NCI-H526 (cell line): ENCODE measurements at places on chromosomes 7 and 10.
A peak's percentile ranks its signal among the peaks of the same experiment; 100 is the strongest.

GRCh38 chr10:91603931-91604331 lies 28.9 kb downstream of the PPP1R3C start:
- DNase-seq = no peak

- no peak for DNase-seq
Measured at GRCh38 chr10:75547391-75548298, 116.2 kb downstream of the LRMDA start.

DNA sequence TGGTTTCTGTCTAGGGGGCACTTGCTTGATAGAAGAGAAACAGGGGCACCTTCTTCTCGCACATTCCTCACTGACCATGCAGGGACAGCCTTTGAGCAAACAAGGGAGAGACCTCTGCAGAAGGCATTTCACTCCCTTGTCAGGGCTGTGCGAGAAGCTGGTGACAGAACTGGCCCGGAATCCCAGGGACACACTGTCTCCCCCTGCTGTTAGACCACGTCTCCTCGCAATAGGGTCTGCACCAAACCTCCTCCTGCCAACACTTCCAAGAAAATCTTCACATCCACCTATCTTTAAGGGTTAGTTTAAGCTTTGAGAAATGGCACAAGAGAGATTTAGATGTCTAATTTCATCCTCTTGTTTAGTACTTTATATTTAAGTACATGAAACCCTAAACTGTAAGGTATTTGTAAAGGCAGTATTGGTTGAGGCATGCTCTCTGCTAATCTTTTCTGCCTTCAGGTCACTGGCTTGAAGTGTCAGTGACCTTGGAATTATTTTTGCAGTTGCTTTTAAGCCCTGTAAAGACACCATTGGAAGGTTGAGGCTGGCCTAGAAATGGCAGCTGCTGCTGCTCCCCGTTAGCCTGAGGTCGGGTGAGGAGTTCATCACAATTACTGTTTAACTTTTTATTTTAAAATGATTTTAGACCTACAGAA lies 37.0 kb downstream of the RBM20 start:
- DNase-seq = peak; percentile 52

DNA sequence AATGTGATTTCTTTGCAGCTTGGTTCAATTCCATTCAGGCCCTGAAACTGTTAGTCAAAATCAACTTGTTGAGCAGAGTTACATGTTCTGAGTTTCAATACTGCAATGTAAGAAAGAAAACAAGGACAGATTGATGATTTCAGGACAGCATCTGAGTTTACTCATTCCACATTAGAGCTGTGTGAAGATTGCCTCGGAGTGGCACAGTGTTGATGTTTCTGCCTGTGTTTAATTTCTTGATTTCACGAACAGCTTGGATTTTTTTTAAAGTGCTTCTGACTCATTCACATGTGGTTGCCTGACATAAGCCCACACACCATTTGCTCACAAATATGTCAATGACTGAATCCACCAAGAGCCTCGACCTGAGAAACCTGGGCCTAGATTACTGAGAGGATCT lies 101.2 kb upstream of the PARD3 start:
- no peak for DNase-seq

DNA sequence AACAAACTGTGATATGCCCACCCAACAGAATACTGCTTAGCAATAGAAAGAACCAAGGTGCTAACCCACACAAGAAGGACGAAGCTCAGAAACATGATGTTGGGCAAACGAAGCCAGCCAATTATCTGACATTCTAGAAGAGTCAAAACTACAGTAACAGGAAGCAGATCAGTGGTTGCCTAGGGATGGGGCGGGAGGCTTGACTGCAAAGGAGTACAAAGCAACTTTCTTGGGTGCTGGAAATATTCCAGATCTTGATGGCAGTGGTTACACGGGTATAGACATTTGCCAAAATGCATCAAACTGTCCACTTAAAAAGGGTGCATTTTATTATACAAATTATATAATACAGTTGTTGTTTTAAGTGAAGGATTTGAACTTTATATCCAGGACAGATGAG lies 41.1 kb upstream of the RET start:
- DNase-seq = no peak

GRCh38 chr10:132110111-132110521 lies 44.4 kb downstream of the JAKMIP3 start:
- DNase-seq = no peak

DNA sequence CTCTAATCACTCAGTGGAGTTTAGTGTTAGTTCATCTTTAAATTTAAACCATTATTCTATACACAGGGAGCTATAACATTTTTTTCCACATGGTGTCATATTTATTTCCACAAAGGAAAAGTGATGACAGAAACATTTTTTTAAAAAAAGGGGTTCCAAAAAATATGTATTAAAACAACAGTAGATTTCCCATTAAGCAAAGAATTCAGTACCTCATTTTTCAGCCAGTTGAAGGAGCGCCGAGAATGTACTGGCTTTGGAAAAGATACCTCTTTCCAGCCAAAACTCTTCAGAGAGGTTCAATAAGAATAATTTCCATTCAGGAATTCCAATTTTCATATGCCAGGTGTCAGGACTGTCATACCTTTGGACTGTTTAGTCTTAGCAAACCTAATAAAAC lies 250.5 kb upstream of the MEOX2 start:
- DNase-seq = no peak

DNA sequence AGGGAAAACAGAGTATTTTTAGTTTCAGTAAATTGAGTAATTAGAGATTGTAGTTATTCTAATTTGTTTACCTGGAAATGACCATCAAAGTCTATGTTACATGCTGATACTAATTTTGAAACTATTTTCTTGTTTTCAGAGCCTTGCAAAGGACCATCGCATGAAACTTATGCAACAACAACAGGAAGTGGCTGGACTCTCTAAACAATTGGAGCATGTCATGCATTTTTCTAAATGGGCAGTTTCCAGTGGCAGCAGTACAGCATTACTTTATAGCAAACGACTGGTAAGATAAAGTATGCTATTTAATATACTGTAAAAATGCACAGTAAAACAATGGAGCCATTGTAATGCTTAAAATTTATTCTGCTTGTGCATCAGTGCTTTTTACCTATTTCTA lies 78.5 kb downstream of the TRIM24 start:
- no peak for DNase-seq

- no peak for DNase-seq
Measured at GRCh38 chr7:82675396-82675795, 231.8 kb upstream of the CACNA2D1 start.

- no peak for DNase-seq
Measured at GRCh38 chr10:116132780-116133399, 140.1 kb downstream of the GFRA1 start.

GRCh38 chr7:90625562-90625961 lies 29.4 kb downstream of the CDK14 start:
- peak; percentile 55 for DNase-seq

DNA sequence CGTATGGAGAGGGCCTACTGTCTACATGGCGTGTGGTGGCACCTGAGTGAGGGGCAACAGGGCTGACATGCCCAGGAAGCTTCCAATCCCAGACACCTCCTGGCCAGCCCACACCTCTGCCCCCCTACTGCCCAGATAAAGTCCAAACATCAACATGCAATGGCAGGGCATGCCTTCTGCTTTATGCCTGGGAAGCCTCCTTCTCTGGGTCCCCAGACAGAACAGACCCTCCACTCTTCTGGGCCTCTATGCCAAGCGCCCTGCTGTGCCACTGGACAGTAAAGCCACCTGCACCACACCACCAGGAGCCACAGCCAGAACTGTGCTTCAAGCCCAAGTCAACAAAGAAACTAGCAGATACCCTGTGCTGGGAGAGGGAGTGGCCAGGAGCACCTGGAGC lies 12.5 kb downstream of the TMEM72 start:
- no peak for DNase-seq

DNA sequence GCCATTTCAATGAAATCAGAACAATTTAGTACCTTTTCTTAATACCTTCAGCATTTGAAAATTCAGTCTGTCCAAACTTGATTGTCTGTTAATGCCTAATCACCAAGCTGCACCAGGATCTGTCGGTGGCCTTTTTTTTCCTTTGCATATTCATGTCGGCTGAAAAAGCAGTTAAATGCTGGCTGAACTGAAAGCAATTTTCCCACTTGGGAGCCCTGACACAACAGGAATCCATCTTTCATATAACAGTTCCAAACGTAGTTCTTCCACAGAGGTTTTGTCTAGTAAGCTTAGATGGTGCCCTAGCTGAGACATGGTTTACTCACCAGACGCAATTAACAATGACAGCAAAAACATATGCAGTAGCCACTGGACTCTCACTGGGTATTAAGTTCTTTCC lies 83.6 kb upstream of the CHCHD3 start:
- peak; percentile 36 for DNase-seq

GRCh38 chr10:24201503-24202180 lies 7.3 kb upstream of the KIAA1217 start:
- DNase-seq = no peak

DNA sequence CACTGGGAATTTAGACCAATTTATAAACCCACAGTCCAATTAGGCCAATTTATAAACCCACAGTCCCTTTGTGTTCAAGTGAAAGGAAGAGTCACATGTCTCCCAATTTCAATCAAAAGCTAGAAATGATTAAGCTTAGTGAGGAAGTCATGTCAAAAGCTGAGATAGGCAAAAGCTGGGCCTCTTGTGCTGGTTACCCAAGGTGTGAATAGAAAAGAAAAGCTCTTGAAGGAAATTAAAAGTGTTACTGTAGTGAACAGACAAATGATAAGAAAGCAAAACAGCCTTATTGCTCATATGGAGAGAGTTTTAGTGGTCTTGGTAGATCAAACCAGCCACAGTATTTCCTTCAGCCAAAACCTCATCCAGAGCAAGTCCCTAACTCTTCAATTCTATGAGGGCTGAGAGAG lies 245.0 kb downstream of the HDAC9 start:
- no peak for DNase-seq

- no peak for DNase-seq
Measured at GRCh38 chr10:62661143-62661542, 143.4 kb upstream of the ADO start.

DNA sequence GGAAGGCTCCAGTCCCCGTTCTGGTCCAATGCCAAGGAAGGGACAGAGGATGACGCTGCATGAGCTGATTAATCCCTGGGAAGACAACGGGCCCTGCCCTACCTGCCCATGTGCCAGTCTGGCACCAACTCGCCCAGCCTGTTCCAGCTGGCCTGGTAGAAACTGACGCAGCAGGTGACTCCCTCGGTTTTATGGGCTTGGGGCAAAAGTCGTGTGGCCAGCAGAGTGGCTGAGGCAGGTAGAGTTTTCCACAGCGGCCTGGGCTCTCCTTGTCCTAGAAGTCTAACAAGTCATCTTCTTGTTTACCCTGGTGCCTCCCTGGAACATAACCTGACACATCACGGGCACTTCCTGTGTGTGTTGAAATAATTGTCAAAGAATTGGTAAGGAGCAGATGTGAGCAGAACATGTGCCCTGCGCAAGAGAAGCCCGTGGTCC lies 20.4 kb upstream of the LMTK2 start:
- peak; percentile 22 for DNase-seq

DNA sequence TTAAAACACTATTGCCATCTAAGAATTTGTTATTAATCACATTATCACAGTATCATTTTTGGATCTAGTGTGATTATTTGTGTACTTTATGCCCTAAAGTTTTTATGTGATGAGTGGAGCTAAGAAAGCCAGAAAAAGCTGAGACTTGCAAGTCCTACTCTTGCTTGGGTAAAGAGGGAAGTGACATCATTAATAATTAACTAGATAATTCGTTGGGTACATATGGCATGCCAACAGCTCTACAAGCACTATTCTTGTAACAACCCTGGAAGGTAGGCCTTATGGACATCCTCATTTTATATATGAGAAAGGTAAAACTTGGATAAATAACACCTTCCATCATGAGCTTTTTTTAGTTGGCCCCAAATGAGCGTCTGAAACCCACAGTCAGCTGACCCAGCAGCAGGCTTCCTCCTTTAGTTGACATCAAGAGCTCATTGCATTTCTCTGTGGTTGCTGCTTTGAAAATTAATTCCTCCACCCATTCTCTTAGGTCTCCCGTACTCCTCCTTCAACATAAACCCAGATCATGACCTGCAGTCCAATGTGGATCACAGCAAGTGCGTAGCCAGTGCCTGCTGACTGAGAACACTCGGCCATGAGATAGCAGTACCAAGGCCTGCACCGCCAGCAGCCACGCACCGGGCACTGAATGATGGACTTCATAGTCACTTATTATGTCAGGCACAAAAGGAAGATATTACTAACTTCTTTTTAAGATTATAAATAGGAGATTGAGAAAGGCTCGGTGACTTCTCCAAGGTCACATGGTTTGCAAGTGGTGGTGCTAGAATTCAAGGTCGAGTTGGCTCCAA lies 292.0 kb upstream of the AOAH start:
- DNase-seq = no peak

DNA sequence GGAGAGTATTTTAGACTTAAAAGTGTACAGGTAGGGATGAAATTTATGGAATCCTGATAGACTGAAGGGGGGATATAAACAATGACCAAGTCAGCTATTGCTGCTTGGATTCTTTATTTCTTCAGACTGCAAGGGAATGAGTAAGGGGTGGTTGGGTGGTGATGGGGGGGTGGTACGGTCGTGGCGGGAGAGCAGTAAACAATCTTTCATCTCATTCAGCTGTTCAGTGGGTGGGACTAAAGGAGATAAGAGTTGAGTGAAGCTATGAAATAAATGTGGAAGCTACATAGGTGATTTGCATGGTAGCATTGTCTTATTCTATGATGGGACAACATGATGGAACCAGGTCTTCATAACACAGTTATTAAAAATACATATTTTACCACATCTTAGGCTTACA lies 1.8 kb downstream of the SEPTIN7 start:
- no peak for DNase-seq

- DNase-seq = no peak
Measured at GRCh38 chr10:14086596-14086995, 244.1 kb downstream of the FRMD4A start.

- DNase-seq = no peak
Measured at GRCh38 chr7:148348466-148348865, 242.1 kb upstream of the C7orf33 start.

DNA sequence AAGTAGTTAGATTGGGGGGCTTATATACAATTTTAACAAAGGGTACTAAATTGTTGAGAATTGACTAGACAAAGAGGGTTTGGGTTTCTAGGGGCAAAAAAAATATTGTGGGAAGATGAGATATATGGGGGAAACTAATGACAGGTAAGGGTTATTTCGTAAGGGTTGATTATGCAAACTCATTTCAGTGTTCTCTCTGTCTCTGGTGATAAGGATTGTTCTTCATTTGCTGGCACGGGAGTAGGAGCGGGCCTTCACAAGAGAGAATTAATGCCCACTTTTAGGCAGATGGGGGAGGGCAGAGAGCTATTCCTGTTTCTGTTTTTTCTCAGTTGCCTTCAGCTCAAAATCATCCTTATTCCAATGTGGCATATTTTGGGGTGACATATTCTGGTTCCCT lies 258.4 kb downstream of the EXOC4 start:
- DNase-seq = no peak
